Activated naive CD8-positive, alpha-beta T cell treated with anti-CD3 and anti-CD28 coated beads for 36 hours (primary cell): ENCODE measurements at places on chromosomes 5 and 9. TPM values are rescaled to one million over a fixed set of nuclear protein-coding genes. Genes with fewer than 3 reads are reported as not detected.

LCN9 gene
- total RNA-seq, result not detected

GRCh38 chr5:103589357-103589756 lies 26.8 kb upstream of the NUDT12 start:
- no peaks in the 10 kb centered on the region for H3K36me3 ChIP-seq
- H3K4me3 ChIP-seq, result no peak overlapping the region
- H3K27ac ChIP-seq, result no peak overlapping the region
- no peaks in the 10 kb centered on the region for H3K4me1 ChIP-seq
- DNase-seq, result no peak

- no peak overlapping the region for H3K27ac ChIP-seq
- H3K4me3 ChIP-seq, result no peak overlapping the region
- no peaks in the 10 kb centered on the region for H3K36me3 ChIP-seq
- DNase-seq, result no peak
- no peaks in the 10 kb centered on the region for H3K27me3 ChIP-seq
These were observed 119.5 kb downstream of the ANXA1 start for GRCh38 chr9:73270967-73271721.

- no peak overlapping the region for H3K4me3 ChIP-seq
- H3K27me3 ChIP-seq, result no peaks in the 10 kb centered on the region
- no peaks in the 10 kb centered on the region for H3K36me3 ChIP-seq
- no peaks in the 10 kb centered on the region for H3K4me1 ChIP-seq
These were observed 178.7 kb downstream of the CEMIP2 start for GRCh38 chr9:71589612-71590011.

GRCh38 chr5:42995360-42995751 lies 44.8 kb downstream of the ANXA2R start:
- peak overlapping the region; percentile 100 for H3K27ac ChIP-seq
- peaks cover 25% of the 10 kb centered on the region for H3K4me1 ChIP-seq
- H3K36me3 ChIP-seq, result peaks cover 7% of the 10 kb centered on the region
- H3K27me3 ChIP-seq, result peaks cover 6% of the 10 kb centered on the region

CSNK1A1 gene
- total RNA-seq, result 185 TPM

CAMK4 gene
- total RNA-seq, result 68.0 TPM

DNA sequence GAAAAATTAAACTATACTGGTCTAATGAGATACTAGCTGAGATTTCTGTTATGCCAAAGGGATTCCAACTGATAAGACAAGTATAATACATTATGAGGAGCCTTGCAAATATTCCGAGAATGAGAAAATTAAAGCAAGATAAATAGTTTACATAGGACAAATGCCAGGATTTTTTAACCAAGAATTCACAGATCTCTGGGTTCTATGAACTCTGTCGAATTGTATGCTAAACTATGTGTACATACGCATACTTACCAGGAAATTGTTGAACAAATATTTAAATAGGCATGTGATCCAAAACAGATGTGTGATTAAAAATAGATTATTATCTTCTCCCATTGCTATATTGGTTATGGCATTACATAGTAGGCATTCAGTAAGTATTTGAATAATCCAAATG lies 616.6 kb downstream of the GABRG2 start:
- H3K27ac ChIP-seq, result no peak overlapping the region
- H3K27me3 ChIP-seq, result no peaks in the 10 kb centered on the region
- no peaks in the 10 kb centered on the region for H3K36me3 ChIP-seq
- no peak for DNase-seq

TAF11L10 gene
- total RNA-seq, result not detected

HCN1 gene
- total RNA-seq, result not detected

DNA sequence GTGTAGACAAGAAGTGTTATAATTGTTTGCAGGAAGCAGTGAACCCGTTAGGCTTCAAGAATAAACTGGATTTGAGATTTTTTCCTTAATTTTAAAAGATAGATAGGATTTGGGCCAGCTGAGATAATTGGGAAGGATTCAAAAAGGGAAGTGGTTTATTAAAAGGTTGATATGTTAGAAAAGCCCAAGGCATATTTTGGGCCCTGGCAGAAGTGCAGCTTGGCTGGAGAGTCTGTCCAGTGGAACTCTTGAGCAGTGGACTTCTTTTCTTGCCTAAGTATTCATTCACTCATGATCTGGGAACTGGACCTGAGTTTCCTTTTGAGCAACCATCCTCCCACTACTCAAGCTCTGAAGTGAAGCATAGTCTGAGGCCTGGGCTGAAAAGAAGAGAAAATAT lies 433.4 kb downstream of the ZSWIM6 start:
- H3K36me3 ChIP-seq, result no peaks in the 10 kb centered on the region
- no peaks in the 10 kb centered on the region for H3K4me1 ChIP-seq
- H3K27ac ChIP-seq, result no peak overlapping the region
- no peak overlapping the region for H3K4me3 ChIP-seq

DNA sequence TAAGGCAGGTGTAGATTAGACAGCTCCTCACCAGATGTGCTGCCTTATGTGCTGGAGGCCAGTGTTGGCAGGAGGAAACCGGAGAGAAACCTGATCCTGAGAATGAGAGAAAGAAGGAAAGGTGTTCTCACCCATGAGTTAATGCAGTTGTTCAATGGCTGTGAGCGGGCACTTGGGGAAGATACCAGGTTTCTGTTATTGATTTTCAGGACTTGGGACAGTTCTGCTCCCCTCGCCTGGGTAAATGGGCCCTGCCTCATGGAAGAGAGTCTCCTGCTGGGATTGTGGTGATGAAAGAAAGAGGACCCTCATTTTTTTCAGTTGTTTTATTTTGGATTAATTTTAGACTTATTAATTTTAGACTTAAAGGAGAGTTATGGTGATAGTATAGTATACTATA lies 59.5 kb downstream of the EGFLAM start:
- no peak overlapping the region for H3K4me3 ChIP-seq
- no peaks in the 10 kb centered on the region for H3K36me3 ChIP-seq
- no peak for DNase-seq
- H3K27me3 ChIP-seq, result peaks cover 7% of the 10 kb centered on the region

DNA sequence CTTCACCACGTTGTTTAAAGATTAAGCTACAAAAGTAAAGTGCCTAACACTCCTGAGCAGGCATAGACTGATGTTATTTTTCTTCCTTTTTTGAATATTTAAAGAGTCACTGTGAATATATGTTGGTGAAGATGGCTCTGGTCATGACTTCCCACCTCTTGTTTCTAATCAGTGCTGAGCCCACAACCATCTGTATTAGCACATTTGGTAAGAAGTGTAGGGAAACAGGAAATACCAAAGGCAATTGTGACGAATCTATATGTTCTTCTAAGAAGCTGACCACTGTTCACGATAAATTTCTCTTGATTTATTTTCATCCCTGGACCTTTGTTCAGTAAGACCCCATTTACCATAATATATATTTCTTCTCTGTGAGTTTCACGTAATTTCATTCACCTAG lies 108.3 kb upstream of the PCA3 start:
- peaks cover 34% of the 10 kb centered on the region for H3K4me1 ChIP-seq
- peaks cover 4% of the 10 kb centered on the region for H3K27me3 ChIP-seq
- H3K36me3 ChIP-seq, result no peaks in the 10 kb centered on the region
- no peak overlapping the region for H3K4me3 ChIP-seq
- no peak for DNase-seq
- no peak overlapping the region for H3K27ac ChIP-seq

- no peaks in the 10 kb centered on the region for H3K4me1 ChIP-seq
- no peak within 1 kb of the TSS for H3K27ac ChIP-seq
- H3K36me3 ChIP-seq, result no peaks in the 10 kb centered on the region
- peak within 1 kb of the TSS; percentile 27 for H3K4me3 ChIP-seq
- DNase-seq, result no peak
- peaks cover 53% of the 10 kb centered on the region for H3K27me3 ChIP-seq
These were observed at the start of gene HTR4 for GRCh38 chr5:148653836-148654781. Gene HTR4, minus strand, starts transcription at chr5:148654527. Its CDS starts 17,513 bp downstream, at chr5:148637014.

DNA sequence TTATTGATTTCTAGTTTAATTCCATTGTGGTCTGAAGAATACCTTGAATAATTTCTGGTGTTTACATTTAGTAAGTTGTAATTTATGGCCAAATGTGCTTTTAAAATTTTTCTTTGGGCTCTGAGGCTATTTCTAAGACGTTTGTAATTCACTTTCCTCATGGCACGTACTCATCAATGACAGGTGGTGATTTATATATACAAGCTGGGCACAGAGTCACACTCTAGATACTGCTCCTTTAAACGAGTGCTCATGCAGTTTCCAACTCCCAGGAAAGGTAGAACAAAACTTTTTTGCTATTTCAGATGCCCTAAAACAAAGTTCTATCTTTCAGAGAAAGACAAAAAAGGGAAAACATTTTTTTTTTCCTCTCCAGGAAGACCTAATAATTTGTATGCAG lies 146.9 kb downstream of the AUH start:
- peaks cover 21% of the 10 kb centered on the region for H3K4me1 ChIP-seq
- H3K36me3 ChIP-seq, result peaks cover 22% of the 10 kb centered on the region
- H3K27ac ChIP-seq, result no peak overlapping the region
- DNase-seq, result no peak

FIBCD1 gene
- total RNA-seq, result not detected

DNA sequence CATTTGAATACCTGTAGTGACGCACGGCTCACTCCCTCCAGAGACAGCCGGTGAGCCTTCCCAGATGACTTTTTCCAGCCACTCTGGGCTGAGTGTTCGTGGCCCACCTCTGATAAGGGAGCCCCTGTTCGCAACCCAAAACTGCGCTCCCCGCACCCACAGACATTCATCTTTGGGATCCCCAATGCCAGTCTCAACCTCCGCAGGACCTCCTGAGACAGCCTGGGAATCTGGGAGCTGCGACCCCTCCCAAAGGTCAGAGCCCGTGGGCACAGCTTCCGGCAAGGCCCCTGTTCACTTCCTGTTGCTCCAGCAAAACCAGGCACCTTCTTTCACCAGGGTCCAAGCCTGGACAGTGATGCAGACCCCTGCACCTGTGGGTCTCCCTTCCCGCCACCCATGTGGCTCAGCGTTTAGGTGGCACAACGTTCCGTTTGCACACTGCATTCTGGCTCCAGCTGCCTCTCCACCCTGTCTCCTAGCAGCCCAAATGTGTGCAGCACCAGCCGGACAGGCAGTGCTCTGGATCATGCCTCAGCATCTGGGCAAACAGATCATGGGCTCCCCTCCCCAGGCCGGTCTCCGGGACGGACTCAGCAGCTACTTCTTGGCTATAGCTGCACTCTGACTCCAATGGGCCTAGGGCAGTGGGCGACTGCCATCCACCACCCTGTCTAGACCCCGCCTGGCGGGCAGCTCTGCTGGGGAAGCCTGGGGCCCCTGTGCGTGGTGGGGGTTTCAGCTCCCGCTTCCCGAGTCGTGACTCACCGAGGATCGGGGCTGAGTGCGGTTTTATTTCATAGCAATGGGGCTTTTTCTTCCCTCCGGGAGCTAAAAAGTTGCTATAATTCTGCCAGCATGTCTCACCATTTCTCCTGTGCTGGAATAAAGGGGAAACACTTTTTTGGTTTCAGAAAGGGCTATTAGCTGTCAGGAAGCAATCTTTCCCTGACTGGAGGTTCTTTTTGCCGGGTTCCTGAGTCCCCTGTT lies 156.0 kb downstream of the OLFM1 start:
- no peak for DNase-seq
- no peaks in the 10 kb centered on the region for H3K4me1 ChIP-seq
- no peak overlapping the region for H3K4me3 ChIP-seq
- H3K27ac ChIP-seq, result no peak overlapping the region
- H3K36me3 ChIP-seq, result no peaks in the 10 kb centered on the region
- peaks cover 9% of the 10 kb centered on the region for H3K27me3 ChIP-seq

DNA sequence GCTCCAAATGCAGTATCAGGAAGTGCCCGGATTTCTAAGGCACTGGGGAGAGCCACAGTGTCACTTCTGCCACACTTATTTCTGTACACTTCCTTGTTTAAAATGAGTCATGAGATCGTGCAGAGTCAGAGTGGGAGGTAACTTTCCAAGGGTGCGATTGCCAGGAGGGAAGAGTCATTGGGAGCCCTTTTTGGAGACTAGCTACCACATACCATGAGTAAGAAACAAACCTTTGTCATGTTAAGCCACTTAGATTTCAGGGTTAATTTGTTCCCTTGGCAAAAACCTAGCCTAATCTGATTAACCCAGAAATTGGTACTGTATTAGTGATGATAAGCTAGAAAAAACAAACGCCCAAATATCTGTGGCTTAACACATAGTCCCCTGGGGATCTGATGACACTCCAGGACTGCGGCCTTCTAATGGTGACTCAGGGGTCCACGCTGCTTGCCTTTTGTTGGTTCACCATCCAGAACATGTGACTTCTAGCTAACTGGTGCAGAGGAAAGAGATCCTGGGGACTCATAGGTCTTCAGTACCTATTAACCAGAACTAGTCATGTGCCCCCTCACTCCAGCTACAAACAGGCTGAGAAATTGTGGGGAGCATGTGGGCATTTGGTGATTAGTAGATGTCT lies 48.6 kb upstream of the TLE1 start:
- H3K27me3 ChIP-seq, result no peaks in the 10 kb centered on the region
- H3K4me3 ChIP-seq, result no peak overlapping the region
- DNase-seq, result no peak
- H3K27ac ChIP-seq, result no peak overlapping the region

GRCh38 chr5:51691538-51692079 lies 308.4 kb downstream of the ISL1 start:
- no peaks in the 10 kb centered on the region for H3K36me3 ChIP-seq
- no peaks in the 10 kb centered on the region for H3K27me3 ChIP-seq
- H3K27ac ChIP-seq, result no peak overlapping the region
- no peak for DNase-seq
- H3K4me3 ChIP-seq, result no peak overlapping the region

ZNF189 gene
- total RNA-seq, result 7.7 TPM

DNA sequence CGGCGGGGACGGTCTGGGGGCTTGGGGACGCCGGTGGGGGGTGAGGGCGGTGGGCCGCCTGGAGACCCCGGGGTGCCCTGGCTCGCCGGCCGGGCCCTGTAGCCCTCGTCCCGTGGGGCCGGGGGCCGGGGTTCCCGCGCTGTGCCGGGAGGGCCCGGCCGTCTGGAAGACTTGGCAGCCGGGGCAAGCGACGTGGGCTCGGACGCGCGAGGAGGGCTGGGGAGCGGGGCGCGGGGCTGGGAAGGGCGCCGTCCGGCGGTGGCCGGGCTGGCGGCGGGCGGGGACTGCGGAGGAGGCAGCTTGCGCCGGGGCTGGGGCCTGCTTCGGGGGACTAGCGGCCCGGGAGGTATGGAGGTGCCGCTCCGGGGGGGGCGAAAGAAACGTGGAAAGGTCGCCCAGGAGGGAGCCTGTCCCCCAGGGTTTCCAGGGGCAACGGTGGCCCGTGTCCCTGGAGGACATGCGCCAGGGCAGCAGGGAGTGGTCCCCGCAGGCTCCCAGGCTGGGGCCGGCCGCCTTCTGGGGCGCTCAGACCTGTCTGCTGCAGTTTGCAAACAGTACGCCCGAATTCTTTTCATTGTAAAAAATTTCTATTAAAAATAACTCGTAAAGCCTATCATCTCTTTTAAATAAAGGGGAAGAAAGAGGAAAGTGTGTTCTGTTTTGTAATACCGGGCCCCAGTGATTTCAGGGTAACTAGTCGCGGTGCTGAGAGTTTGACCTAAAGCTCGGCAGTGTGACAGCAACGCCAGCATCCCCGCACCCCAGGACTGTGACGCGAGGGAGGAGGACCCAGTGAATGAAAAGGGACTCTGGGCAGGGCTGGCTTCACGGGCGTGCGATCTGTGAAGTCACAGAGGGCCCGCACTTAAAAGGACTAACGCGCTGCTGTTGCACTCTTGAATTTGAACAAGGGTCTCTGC lies 752 bp upstream of the ANKH start:
- peaks cover 15% of the 10 kb centered on the region for H3K36me3 ChIP-seq
- peak overlapping the region; percentile 88 for H3K4me3 ChIP-seq
- DNase-seq, result peak; percentile 69

OR1J2 gene
- not detected for total RNA-seq

- H3K27me3 ChIP-seq, result no peaks in the 10 kb centered on the region
- H3K27ac ChIP-seq, result no peak overlapping the region
- H3K4me1 ChIP-seq, result no peaks in the 10 kb centered on the region
- no peak for DNase-seq
- no peaks in the 10 kb centered on the region for H3K36me3 ChIP-seq
These were observed 315.6 kb downstream of the PRR16 start for GRCh38 chr5:120779674-120780073.

- H3K4me1 ChIP-seq, result no peaks in the 10 kb centered on the region
- no peaks in the 10 kb centered on the region for H3K27me3 ChIP-seq
- no peak for DNase-seq
These were observed 126.0 kb downstream of the WNK2 start for GRCh38 chr9:93309889-93310425.

EIF4E1B gene
- not detected for total RNA-seq
